Activated CD4-positive, alpha-beta T cell treated with anti-CD3 and anti-CD28 coated beads, Interleukin-2, Interleukin-4, amounts not matched to agents 100 ng/mL and 50 ng/mL, durations not matched to agents 16 hours and 8 hours (primary cell): ENCODE measurements at places on chromosomes 1 and 21.

- DNase-seq, result no peak
These were observed 10.4 kb downstream of the TFF2 start for GRCh38 chr21:42340187-42341050.

- DNase-seq, result no peak
These were observed 223.9 kb downstream of the PLPP3 start for GRCh38 chr1:56355422-56355821.

- no peak for DNase-seq
These were observed 198.6 kb downstream of the GRIK3 start for GRCh38 chr1:36835696-36836095.

DNA sequence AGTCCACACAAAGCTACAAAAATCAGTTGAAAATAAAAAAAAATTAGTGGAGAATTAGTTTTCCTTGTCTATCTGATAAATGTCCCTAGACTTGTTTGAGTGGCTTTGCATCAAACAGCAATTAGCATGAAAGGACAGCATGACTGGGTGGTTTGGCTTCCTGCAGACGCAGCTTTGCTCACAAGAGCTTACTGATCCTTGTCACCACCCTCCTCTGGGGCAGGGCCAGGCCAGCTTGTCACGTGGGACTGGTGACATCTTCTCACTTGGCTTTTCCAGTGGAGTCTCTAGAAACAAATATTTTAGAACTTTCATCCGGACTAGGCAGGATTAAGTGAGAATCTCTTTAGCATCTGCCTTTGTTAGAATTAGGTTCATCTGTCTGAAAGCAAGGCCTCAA, 76.0 kb upstream of the OLIG2 start:
- DNase-seq, result no peak

- no peak for DNase-seq
These were observed 10.2 kb upstream of the OR10J4 start for GRCh38 chr1:159421821-159422220.

DNA sequence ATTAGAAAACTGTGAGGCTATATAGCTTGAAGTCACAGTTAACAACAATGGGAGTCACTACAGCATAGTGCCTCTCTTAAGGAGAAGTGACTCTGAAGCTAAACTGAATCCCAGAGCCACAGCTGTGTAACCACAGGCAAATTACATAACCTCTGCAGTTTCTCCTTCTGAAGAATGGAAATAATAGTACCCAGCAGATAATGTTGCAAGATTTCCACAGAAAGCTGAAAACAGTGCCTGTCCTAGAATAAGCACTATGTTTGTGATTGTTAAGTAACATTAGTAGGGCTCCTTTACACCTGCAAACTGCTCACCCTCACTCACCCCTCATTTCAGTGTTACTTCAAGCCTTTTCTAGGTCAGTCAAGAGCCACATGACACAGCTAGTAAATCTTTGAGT, 886.7 kb downstream of the PLA2G4A start:
- DNase-seq, result no peak

DNA sequence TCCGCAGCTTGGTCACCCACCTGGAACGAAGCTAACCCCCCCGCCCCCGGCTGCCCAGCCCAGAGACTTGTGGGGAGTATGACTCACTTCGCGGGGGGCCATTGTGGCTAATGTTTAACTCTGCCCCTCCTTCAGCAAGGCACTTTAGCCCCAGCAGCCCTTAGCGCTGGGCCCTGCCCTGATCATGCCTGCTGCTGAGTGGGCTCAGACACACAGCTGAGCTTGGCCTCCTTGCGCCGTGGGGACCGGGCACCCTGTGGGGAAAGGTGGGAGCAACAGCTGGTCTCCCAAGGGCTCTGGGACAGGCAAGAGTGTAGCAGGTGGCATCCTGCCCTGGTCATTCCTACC, 6.3 kb upstream of the LAD1 start:
- no peak for DNase-seq

GRCh38 chr1:94925561-94926125, 1.3 kb downstream of the CNN3 start:
- DNase-seq, result no peak

GRCh38 chr1:6136516-6137220, 43.5 kb downstream of the CHD5 start:
- no peak for DNase-seq

GRCh38 chr1:27299385-27300271, 22.3 kb upstream of the TMEM222 start:
- no peak for DNase-seq

- DNase-seq, result no peak
These were observed 2.5 kb downstream of the TRAF3IP3 start for GRCh38 chr1:209758400-209758799.

- no peak for DNase-seq
These were observed 44.1 kb upstream of the ATP2B4 start for GRCh38 chr1:203582568-203582967.

- DNase-seq, result no peak
These were observed 28.3 kb upstream of the RCSD1 start for GRCh38 chr1:167601442-167602383.

DNA sequence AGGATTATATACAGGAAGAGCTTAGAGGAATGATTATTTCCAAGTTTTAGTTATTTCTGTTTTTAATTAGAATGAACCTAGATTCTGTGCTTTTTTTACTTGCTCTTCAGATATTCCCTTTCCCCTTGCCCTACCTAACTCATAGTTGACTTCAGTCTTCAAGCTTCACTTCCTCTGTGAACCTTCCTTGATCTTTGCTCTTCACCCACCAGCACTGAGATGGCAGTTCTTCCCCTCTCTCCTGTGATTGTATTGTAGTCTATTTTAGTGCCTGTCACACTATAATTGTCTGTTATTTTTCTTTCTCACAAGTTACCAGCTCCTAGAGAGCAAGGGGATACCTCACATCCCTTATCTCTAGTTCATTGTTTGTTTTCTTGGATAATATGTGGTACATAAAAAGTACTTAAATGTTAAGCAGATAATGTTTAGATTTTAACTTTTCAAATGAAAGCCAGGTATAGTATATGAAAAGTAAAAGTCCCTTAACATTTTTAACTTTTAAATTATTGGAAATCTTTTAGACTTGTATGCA, 33.2 kb downstream of the KCTD3 start:
- no peak for DNase-seq

DNA sequence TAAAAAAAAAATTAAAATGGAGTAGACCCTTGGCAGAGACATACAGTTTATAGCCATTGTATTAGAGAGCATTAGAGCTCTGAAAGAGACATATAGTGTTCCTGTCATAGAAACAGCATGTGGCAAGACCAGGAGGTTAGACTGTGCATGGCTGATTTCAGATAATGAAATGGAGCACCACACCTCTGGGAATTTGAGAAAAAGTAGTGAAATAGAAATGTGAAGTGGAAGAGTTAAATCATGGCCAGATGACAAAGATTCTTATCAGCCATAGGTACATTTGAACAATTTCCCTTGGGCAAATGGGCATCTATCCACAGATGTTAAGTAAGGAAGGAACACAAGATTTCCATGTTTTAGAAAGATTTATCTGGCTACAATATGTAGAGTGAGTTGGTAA, 1083.1 kb downstream of the PLA2G4A start:
- DNase-seq, result no peak

DNA sequence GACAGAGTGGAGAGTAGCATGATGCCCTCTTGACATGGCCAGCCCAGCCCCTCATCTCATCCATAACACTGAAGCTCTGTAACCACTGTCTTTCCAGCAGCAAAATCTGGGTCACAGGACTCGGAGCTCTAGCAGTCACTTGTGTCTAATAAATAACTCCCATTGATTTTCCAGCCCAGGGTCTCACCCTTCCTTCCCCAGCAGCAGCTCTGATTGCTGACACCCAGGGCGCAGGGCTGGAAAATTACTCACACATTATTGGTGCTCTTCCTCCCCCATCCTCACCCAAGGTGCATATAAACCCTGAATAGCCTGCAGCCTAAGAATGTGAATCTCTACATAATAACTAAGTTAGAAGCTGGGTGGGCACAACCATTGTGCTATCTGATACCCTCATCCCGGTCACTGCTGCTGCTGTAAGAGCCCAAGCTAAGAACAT, 21.1 kb upstream of the OR10J5 start:
- no peak for DNase-seq

- no peak for DNase-seq
These were observed 20.2 kb downstream of the SKI start for GRCh38 chr1:2248127-2248826.

DNA sequence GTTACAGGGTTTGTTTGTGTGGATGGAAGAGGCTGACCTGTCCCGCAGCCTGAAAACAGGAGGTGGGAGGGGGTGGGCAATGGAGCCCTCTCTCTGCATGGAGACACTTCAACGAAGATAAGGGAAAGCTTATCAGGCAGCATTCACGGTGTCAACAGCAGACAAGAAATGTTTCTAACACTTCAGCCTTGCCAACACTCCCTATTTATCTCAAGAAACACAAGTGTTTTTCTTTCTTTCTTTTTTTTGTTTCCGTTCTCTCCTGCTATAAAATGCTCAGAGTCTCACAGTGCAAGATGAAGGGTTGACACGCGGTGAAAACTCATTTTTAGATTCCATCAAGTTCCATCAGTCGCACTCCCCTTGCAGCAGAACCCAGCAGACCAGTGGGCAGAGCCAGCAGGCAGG, 594.4 kb downstream of the MATN1 start:
- no peak for DNase-seq

DNA sequence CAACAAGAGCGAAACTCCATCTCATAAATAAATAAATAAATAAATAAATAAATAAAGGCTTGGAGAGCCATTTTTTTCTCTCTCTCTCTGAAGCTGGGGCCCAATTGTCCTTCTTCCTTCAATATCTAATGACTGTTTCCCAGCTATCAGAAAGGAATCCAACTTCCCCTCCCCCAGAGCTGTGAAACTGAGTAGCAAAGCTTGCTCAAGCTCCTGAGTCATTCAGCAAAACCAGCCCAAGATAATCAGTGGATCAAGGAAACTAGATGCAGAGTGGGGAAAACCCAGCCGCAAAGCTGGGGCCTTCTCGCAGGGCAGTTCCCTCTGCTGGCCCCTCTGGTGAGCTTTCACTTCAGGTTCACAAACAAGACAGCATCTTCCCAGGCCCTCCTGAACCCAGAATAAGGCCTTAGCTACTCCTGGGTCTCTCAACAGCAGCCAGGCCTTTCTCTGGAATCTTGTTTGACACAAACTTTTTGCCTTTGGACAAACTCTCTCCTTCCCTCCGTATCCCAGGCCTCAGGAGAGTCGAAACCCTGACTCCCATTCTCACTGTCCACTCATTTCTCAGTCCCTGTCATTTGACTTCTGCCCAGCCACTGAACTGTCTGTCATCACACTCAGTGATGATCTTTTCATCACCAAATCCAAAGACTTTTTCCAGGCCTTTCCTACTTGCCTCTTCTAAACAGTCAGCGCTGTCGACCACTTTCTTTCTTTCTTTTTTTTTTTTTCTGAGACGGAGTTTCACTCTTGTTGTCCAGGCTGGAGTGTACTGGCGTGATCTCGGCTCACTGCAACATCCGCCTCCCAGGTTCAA, 18.0 kb upstream of the PTP4A2 start:
- DNase-seq, result peak; percentile 96

GRCh38 chr1:232521660-232522059, 108.3 kb downstream of the SIPA1L2 start:
- DNase-seq, result no peak

GRCh38 chr1:181104790-181105133, 16.3 kb downstream of the IER5 start:
- DNase-seq, result no peak

GRCh38 chr1:85464497-85465098, 361 bp downstream of the DDAH1 start:
- DNase-seq, result no peak

GRCh38 chr1:170071378-170071777, 3.1 kb downstream of the KIFAP3 start:
- DNase-seq, result no peak

DNA sequence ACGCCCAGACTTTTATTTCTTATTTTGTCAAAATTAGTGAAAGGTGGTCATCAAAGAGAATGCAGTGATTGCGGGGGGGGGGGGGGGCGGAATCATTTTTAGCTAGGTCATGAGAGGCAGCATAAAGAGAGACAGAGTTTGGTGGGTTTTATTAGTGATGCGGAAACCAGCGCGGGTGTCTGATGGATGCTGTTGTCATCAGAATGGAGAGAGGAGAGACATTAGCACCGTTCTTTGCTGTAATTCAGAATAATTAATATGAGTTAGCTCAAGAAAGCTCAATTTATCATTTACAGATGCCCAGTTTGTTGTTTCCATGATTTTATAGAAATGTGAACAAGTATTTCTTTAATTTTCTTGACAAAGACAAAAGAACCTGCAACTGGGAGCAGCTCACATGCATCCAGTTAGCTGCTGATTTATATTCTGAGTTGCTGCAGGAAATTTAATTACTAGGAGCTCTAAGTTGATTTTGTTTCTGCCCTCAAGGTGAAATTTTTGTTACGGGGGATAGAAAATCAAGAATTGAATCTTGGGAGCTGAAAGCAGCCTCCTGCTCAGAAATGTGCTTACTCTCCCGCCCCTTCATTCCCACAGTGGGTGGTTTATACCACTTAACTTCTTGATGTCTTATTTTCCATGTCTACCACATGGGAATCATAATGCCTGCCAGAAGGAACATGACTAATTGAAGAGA, 133.4 kb upstream of the MAP1LC3C start:
- DNase-seq, result no peak

- no peak for DNase-seq
These were observed 179.7 kb upstream of the ST6GALNAC5 start for GRCh38 chr1:76687307-76688175.

DNA sequence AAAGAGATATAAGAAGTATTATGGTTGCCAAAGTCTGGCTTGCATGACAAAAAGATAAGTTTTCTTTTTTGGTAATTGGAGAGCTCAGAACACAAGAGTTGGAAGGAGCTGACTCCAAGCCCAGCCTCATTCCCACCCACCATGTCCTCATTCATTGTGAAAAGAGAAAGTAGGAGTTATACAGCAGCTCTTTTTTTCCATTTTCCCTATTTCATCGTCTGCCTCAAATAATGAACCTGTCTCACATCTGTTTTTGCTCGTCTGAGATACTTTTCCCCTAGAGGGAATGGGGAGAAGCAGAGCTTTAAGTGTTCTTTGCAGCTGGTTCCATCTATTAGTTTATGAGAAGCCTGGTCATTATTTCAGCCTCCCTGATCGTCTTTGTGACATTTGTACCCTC, 34.7 kb downstream of the AGT start:
- no peak for DNase-seq

DNA sequence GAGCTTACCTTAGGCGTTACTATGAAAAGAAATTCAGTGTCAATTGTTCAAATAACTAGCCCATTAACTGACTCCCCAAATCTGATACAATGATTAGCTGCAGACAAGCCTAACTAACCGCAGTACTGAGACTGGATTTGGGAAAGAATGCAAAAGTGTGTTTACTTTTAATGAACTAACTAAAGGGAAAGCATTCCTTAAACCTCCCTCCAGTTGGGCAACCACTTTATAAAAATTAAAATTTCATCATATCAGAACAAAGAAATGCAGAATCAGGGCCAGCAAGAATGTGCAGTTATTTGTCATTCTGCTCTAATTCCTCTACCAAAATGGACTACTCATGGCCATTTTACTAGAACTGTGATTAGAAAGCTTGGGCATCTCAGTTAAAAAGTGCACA, 11.7 kb upstream of the NR5A2 start:
- no peak for DNase-seq

DNA sequence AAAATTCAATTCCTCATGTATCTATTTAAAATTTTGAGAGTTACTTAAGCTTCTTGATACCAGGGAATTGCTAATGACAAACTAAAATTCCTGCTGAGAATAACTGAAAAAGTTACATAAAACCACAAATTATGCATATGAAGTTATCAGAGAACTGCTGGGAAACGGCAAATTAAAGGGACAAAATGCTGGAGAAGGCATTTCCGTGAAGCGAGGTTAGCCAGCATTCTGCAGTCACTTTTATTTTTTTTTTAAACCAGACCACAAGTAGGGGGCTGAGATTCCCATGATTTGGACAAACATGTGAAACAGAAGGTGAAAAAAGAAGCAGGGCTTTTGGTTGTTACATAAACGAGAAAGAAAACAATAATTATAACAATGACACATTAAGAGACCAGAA, 737.6 kb upstream of the CHRM3 start:
- no peak for DNase-seq
